ENCODE measurements at places on chromosomes 4 and X. TPM values are rescaled to one million over a fixed set of nuclear protein-coding genes. Genes with fewer than 3 reads are reported as not detected.
A peak's percentile ranks its signal among the peaks of the same experiment; 100 is the strongest.

DNA sequence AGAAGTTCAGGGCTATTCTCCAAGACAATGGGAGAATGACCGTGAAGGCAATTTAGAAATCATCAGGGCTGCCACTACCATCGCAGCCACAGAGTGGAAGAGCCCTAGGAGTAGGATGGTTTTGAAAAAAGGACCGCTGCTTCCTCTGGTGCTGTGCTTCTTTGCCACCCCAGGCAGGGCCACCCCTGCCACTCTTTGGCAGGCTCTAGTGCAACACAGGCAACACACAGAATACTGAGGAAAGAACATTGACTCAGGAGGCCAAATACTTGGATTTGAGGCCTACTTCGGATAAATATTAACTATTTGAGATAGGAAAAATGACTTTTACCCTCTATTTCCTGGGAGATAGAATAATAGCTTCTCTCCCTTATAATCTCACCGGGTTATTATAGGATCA is 228.9 kb upstream of the BOD1L1 start:
- no peak for DNase-seq

DNA sequence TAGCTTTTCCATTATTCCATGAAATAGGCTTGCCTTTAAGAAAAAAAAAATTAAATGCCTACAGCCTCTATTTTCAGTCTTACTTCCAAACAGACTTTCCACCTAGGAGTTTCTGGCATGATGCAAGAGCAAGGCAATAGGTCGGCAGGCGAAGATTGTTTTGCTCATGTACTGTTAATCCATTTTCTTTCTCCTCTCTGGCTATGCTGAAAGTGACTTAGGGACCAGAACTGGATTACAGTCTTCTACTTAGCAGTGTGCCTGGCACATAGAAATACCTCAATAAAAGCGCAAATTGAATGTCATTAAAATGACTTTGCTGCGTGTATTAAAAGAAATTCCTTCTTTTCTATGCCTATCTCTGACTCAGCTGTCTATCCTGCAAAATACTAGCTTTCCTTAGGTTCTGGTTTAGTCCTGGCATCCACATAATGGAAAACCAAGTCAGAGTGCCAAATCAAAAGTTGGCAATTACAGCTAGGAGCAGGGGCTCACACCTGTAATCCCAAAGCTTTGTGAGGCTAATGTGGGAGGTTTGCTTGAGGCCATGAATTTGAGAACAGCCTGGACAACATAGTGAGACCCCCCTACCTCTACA is 51.9 kb downstream of the CC2D2A start:
- DNase-seq, result no peak

- peak; percentile 68 for DNase-seq
Measured at GRCh38 chrX:136214551-136214950, 36.6 kb downstream of the MAP7D3 start.

Gene FAM241A
- total RNA-seq, result 2.3 TPM

DNA sequence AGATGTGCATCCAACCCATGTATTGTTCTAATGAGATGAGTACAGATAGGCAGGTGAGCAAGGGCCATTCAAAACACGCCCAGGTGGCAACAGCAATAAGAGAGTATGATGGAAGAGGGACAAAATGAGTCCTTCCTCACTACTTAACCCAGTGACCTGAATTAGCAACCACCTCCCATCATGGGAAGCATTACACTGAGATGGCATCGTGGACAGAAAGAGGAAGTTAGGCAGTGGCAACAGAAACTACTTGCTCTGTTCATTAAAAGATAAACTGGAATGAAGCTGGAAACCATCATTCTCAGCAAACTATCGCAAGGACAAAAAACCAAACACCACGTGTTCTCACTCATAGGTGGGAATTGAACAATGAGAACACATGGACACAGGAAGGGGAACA is 17.2 kb downstream of the RXFP1 start:
- DNase-seq, result no peak

Gene GC
- total RNA-seq, result not detected

DNA sequence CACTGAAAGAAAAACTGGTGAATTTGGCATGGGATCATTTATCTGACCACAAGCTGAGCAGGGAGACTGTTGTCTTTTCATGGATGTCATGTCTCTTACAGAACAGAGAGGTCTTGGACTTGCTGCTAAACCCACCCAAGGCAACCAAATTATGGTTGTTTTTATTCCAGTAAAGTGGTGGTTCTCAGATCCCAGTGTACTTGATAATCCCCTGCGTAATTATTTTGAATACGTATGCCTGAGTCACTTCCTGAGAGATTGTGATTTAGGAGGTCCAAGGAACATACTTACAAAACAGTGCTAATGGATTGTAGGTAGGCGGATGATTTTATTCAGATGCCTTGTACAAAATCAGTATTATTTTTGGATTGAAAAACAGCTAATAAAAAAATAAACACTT is 585.6 kb downstream of the IL1RAPL1 start:
- peak; percentile 39 for DNase-seq

DNA sequence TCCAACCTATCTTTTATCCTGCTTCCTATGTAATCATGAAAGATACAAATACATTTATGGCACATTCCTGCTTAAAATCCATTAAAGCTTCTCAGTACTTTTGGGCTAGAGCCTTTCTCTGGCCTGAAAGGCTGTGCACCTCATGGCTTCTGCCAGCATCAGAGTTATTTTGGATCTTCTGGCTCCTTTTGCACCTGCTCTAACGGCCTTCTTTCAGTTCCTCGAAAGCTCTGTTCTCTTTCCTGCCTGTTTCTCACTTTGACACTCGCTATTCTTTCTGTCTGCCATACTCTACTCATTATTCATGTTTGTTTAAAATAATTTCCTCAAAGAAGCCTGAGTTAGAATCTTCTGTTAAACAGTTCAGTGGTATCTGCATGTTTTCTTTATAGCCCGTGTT is 86.0 kb downstream of the LRP2BP start:
- DNase-seq, result no peak

Gene PCSK1N
- 9.9 TPM for total RNA-seq

DNA sequence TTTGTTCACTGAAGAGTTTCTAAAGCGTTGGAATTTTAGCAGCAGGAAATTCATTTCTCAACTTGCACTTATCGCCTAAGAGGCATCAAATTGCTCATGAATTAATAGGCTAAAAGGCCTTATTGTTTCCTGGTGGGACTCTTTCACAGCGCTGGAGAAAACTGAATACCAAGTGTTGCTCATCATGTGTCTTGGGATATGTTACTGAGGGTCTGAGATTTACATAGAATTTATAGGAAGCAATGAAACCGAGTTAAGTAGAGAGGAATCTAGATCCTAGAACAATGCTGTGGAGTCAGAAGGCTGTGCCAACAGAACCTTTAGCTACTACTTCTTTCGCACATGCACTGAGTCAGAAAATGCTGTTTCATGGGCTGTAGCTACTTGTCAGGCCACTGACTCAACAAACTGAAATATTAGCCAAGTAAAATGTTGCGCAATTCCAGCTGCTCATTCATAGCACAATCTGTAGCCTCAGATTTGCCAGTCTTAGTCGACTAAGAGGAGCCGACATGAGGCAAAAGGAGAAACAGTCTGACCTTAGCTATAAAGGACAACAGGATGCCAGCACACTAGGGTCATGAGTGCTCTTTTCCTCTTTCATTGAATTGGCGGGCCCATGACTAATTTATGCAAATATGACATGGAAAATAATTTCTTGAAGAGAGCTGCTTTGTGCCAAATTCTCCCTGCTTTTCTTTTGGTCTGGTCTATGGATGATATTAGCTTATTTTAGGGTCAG is 35.9 kb upstream of the CXCL8 start:
- peak; percentile 94 for DNase-seq

Gene GYG2
- total RNA-seq, result 7.2 TPM

DNA sequence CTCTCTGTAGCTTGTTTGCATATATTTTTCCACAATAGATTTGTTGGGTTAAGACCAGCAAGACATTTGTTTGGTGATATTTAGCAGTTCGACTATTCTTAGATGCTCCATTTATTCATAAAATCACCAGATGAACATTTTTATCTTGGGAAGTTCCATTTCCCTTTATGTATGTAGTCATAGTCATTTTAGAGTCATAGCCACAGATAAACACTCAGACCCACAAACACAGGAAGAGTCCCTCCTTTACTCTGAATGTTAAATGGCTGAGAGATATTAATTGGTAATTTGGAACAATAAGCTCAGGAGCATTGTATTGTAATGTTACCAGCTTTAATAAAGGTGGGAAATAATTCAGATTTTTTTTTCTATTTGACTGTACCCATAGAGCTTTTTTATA is 1608.7 kb downstream of the STIM2 start:
- DNase-seq, result no peak

- DNase-seq, result peak; percentile 92
Measured at GRCh38 chrX:46791927-46792809, 33.2 kb upstream of the SLC9A7 start.

Gene PTPN13
- total RNA-seq, result 45.6 TPM

GRCh38 chr4:155974476-155974749 is 20.7 kb upstream of the CTSO start:
- DNase-seq, result no peak

DNA sequence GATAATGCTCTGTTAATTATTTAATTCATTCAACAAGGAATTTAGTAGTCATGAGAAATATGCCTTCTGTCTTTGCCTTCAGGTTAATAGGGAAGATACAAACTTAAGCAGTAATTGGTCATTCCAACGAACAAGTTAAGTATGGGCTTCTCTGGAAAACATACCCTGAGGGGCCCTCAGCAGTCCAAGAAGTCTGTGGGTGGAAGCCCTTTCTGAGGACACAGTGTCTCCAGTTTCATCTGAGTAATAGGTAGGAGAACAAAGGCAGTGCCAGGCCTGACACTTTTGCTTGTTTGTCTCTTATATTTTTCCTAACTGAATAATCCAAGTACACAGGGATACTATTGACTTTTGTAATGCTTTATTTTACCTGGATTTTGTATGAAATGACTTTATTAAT is 262.5 kb downstream of the FBXW7 start:
- DNase-seq, result no peak

DNA sequence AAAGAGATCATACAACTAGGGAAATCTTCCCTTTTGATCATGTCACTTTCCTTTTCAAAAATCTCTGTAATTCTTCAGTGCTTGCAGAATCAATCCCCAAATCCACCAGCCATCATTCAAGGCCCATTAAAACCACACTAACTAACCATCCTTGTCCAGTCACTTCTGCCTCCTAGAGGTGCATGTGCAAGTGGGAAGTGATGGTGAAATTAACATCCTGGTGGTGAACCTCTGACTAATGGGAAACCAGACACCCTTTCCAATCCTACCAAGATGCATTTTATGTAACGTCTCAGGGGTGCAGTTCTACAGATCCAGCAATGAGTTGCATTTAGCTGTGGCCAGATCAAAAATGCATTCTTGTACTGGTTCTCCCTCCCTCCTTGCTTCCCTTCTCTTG is 341.8 kb downstream of the RAPGEF2 start:
- DNase-seq, result peak; percentile 28

DNA sequence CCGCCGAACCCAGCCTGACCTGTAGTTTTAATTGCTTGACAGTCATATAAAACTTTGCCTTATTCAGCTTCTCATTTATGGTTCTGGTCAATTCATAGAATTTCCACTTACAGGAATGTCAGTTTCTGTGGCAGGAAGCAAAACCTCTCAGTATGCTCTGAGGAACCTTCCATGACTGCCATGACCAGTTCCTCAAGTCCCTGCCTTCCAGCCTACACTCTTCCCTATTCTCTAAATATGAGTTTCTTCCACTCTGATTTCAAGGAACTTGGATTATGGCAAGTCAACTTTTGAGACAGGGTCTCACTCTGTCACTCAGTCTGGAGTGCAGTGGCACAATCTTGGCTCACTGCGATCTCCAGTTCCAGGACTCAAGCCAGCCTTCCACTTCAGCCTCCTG is 26.0 kb upstream of the NSUN7 start:
- no peak for DNase-seq

DNA sequence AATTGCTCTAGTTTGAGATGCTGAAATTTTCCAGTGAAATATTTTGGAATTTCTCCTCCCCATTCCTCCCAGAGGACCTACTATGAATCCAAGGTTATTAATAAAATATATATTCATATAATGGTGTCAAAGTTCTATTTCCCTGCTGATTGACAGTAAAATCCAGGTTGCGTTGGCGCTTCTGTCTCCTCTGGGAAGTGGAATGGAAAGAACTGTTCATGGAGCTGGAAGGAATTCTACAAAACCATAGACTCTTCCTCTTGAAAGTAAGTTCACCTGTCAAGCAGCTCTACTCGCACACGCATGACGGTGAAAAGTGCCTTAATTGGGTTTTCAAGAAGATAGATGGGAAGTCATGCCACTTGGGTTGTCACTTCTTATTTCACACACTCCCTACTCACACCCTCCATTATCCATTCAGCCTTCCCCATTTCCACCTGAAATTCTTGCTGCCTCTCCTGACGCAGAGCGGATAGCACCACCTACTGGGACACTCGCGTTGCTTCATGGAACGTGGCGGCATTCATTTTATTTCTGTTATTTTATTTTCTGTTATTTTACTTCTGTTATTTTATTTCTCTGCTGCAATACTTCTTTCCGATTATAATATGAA is 351.6 kb downstream of the NLGN4X start:
- peak; percentile 40 for DNase-seq

DNA sequence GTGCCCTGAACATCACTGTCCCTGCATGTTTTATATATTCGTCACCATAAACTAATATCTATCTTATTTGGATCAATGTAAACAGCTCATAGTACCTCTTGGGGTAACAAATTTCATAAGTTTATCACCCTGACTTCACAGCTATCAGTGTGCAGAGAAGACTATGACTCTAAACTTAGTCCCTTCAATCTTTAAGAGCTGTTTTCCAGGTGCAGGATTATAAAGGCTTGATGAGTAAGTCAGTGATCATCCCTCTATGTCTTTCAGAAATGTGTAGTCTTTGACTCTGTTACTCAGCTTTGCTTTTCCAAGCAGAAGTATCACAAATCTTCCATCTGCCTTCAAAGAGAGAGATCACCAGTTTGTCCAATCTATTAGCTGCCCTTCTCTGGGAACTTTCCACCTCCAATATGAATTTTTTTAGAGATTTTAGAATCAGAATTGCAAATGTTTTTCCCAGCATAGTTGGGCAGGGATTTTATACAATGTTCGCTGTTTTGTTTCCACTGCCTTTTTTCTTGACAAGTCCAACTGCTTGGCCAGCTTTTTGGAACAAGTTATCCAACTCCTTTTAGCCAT is 45.1 kb upstream of the TSPAN7 start:
- no peak for DNase-seq

- DNase-seq, result peak; percentile 95
Measured at GRCh38 chrX:155334486-155335336, at the start of gene CLIC2. Gene CLIC2 (minus strand): TSS chrX:155334614. CDS start chrX:155334427, 187 bp downstream.

Gene CXCL6
- not detected for total RNA-seq
